ENCODE measurements at places on chromosomes 7 and 10.

- DNase-seq: no peak
These were observed 78.8 kb upstream of the MDFIC start for GRCh38 chr7:114843102-114843501.

- no peak for DNase-seq
These were observed 29.8 kb upstream of the FRMD4A start for GRCh38 chr10:14360515-14360914.

DNA sequence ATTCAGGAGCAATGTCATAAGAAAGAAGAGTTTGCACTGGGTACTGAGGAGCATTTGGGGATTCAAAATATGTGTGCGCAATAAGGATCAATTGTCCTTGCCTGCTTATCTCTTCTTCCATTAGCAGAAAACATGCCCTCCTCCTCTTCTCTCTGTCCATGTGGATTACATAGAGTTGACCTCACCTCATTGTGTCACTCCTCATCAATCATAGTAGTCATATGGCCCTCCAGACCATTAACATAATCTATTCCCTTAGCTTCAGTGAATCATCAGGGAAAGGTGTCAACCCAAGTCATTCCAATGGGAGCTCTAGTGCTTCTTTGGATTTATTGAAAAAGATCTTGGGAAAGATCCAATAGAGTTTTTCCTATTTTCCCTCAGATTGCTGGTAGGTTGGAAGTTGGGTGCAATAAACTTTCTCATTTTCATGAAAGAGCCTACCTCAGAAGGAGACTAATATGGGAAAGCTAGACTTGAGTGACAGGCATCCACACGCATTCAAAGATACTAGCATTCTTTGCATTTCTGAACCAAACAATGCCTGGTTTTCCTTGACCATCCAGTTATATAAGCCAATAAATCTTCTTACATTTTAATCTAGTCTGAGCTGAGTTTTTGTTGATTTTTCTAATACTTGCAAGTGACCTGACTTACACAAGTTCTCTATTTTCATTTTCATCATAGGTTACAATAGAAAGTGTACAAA lies 71.5 kb upstream of the FAM13C start:
- no peak for DNase-seq

DNA sequence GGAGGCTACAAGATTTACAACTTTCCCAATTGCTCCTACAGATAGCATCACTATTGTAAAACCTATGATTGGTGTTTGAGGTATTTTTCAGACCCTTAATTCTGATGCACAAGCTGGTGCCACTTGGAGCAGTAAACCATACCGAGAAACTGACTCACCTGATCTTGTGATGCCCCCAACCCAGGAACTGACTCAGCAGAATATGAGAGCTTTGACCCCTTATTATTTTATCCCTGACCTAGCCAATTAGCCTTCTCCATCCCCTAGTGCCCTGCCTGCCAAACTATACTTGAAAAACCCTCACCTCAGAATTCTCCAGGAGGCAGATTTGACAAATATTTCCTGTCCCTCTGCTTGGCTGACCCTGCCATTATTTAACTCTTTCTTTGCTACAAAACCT lies 585.9 kb upstream of the GHITM start:
- DNase-seq: no peak

- DNase-seq: no peak
These were observed 313.9 kb downstream of the BMPER start for GRCh38 chr7:34219153-34219718.
